Effector memory CD4-positive, alpha-beta T cell (primary cell): ENCODE measurements at places on chromosomes 13 and 19.

- DNase-seq, result no peak
These were observed 1.1 kb downstream of the KLHL26 start for GRCh38 chr19:18637673-18638630.

GRCh38 chr13:43448605-43449336 is 338.0 kb downstream of the ENOX1 start:
- no peak for DNase-seq

- no peak for DNase-seq
These were observed 33.5 kb upstream of the SIN3B start for GRCh38 chr19:16795731-16796130.

GRCh38 chr19:10230861-10231611 is at the start of gene S1PR2:
S1PR2 (minus strand) TSS chr19:10231331; CDS start chr19:10224905, 6,426 bp downstream.
- peak; percentile 82 for DNase-seq

DNA sequence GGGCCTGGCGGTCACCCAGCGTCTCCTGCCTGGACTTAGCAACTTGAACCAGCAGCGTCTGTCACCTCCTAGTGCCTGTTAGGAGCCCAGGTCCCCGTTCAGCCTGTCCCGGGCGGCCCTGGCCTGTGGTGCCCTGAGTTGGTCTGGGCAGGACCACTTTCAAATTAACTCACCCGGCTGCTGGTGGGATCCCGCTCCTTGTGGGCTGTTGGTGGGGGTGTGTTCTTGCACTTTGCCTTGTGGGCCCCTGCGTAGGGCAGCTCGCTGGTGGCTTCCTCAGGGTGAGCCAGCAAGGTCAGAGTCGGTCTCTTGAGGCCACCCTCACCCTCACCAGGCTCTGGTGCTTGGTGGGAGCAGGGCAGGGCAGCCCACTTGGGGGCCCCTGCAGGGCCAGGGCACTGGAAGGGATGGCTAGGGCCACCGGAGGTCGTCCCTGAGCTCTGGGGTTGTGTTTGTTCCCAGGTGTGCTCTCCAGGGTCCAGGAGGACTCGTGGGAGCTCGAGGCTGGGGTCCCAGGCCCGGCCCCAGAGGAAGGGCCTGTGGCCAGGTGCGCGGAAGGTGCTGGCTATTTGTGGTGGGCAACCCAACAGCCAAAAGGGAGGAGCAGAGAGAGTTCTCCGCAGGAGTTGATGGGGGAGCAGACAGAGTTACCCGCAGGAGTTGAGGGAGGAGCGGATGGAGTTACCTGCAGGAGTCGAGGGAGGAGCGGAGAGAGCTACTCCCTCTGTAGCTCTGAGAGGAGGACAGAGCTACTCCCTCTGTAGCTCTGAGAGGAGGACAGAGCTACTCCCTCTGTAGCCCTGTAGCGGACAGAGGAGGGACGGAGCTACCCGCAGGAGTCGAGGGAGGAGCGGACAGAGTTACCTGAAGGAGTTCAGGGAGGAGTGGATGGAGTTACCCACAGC is 16.9 kb downstream of the TFDP1 start:
- no peak for DNase-seq

DNA sequence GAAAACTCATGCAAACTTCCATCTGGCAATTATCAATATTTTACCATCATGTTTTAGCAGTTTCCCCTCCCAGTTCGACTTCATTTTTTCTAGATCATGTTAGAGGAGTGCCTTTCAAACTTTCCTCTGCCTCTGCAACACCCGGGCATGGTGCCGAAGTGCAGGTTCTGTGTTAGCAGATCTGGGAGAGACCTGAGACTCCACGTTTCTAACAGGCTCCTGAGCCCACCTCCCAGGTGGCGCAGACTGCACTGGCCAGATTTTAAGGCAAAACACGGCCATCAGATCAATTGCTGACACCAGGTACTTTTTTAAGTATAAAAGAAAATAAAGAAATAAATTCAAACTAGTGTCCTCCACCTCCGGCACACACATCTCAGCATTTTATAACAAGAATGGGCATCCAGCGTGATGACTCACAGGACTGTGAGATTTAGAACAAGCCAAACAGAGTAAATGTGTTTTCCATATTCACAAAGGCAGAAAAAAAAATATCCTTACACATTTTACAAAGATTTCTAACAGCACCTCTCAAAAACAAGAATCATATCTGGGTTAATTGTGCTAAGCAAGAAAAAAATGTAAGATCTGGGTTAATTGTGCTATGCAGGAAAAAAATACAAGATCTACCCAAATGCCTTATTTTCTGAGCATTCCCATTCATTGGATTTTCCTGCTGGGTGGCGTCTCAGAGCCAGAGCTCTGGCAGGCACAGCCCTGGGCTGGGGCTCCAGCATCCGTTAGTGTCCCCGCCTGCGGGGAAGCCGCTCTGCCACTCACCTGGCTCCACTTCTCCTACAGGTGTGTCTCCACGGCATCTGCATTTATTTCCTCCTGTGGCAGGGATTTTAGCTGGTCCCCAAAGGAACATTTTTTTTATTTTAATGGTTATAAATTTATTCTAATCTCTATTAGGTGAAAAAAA is 127.9 kb upstream of the SOX1 start:
- no peak for DNase-seq

- no peak for DNase-seq
These were observed 31.6 kb upstream of the ZNF724 start for GRCh38 chr19:23281663-23282276.

DNA sequence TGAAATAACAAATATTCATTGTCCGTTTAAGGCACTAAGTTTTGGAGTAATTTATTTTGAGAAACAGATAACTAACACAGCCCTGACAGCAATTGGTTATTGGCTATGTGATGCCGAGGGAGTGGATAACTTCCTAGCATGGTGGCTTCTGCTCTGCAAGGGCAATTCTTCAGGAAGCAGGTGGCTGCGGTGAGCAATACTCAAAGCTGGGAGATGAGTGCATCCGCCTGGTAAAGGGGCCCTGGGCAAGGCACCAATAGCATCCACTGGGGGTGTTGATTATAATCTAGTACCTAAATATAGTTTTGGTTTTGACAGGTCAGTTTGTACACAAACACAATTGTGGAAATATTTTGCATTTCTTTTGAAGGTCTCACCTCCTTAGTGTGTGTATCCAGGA is 41.0 kb downstream of the CCDC70 start:
- DNase-seq, result no peak
